EL (cell line): ENCODE measurements at places on chromosomes 2 and 18.

- DNase-seq: no peak
Observed at GRCh38 chr18:46400449-46400848, 256.6 kb downstream of the LOXHD1 start.

- DNase-seq: no peak
Observed at GRCh38 chr2:214180071-214180470, 230.8 kb upstream of the VWC2L start.

DNA sequence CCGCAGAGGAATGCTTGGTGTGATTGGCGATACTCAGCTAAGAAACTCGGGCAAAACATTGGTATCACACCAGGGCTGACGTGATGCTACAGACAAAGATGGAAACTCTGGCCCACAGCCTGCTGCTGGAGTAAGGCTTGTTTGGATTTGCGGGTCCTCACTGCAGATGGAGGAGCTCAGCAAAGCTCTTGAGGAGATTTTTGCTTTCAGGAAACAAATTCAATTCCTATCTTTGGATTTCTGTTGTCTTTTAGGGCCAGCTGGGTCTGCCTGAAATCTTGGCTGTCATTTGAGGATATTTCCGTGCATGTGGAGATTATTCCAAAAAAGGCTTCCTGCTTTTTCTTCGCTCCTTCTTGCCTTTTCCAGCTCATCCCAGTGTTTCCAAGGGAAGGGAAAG, 475.8 kb downstream of the TSN start:
- no peak for DNase-seq

- DNase-seq: peak; percentile 60
Observed at GRCh38 chr2:151051574-151052220, 210.0 kb downstream of the RBM43 start.

DNA sequence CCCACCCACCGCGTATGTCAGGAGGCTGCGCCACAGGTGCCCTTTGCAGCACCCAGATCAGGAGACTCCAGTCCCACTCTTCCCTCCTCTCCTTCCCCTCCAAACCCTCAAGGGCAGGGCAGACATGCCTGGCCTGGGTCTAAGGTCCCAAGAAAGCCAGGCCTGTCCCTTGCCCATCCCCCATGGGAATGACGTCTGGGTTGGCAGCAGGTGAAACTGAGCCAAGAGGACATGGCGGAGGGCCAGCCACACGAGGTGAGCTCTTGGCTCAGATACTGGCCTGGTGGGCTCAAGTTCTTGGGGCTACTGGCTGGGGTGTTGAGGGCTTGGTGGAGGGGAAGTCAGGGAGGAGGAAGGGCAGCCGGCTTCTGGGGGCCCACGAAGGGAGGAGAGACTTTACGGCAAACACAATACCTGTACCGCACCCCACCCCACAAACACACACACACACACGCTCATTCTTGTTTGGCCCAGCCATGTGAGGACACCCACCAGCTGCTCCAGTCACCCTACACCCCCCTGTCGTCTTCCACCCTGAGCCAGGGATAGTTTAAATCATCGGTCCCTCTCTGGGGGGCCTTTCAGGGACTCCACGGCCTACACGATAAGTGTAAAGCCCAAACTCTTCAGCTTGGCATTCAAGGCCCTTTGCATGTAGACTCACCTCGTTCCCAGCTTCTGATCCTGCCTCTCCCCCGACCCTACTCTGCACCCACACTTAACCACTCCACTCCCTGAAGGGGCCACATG, 24.1 kb upstream of the TNS1 start:
- DNase-seq: no peak
